ENCODE measurements at places on chromosomes 13 and 19.
A peak's percentile ranks its signal among the peaks of the same experiment; 100 is the strongest.

DNA sequence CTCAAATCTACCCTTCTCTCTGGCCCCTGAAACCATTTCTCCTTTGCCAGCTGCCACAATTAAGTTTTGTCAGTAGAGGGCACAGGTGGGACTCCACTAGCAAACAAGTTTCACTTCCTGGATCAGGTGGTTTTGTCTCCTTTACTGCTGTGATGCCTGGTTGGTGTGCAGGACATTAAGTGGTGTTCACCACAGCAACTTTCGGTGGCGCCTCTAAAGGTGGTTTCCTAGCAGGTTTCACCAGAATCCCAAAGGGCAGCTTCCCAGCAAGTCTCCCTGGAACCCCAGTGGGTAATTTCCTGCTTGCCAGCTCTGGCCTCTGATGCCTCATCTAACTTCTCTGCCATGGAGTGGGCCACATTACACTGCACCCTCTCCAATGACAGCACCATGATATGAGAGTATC lies 16.6 kb downstream of the MED4 start:
- no peak for DNase-seq

GRCh38 chr13:23325191-23325590 lies 108.3 kb downstream of the SACS start:
- DNase-seq, result no peak

DNA sequence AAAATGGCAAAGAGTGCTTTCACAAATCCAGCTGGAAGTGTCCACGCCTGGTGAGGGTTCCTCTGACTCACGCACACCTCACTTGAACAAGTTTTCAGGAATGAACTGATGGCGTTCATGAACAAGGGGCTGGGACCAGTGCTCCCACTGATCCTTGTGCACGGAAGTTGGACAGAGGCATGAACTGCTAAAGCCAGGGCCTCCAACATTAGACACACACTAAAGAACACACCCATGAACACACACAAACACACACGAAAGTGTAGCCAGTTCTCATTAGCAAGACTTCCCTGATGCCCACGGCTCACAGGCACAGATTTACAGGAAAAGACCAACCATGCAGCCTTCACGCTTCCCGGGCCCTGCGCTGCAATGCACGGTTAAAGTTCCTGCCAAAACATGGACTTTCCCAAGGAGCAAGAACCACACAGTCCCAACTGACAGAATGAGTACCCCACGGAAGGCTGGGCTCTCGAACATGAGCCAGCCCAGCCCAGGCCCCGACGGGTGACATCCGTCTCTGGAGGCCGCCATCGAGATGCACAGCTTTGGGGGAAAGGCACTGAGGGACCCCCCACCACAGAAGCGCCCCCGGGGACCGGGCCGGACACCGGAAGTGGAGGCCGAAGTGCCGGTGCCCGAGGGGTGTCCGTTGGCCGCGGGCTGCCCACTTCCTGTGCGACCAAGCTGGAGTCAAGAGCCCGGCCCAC lies 808 bp downstream of the DNMT1 start:
- DNase-seq, result no peak

GRCh38 chr19:17159466-17160393 lies 55.4 kb upstream of the USE1 start:
- no peak for DNase-seq

GRCh38 chr13:23450340-23451046 lies 17.0 kb upstream of the SACS start:
- no peak for DNase-seq

GRCh38 chr19:591099-591958 lies 1.6 kb downstream of the HCN2 start:
- DNase-seq, result no peak

- DNase-seq, result no peak
Measured at GRCh38 chr13:48320891-48321510, 17.4 kb downstream of the RB1 start.

DNA sequence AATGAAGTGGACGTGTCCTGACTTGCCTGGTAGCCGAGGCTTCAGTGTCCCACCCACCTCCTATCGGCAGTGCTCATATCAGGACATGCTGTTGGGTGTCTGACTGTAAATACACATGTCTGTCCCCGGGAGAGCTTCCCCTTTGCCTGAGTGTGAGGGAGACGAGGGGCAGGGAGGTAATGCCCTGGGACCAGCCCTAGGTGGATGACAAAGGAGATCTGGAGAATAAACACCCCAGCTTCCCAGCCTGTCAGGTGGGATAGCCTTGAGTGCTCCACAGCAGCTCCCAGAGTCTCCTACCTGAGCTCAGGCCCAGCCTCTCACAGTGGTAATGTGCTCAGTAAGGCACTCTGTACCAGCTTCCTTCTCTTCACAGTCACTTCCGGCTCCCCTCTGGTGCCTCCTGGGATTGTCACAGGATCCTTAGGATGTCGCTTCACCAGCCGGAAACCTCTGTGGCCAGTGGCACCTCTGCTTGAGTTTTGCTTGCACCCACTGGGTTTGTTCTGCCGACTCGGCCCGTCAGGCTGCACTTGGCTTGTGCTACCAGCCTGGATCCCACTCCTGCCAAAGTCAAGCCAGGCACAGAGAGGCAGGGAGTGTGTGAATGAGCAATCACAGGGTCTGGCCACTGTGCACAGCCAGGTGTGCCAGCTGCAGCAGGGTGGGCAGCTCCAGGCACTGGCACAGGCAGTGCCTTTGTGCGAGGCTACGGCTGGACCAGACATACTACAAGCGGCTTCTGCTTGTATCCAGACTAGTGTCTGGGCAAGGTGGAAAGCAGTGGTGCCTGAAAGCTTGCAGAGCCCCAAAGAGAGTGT lies 54.4 kb upstream of the RGCC start:
- no peak for DNase-seq

GRCh38 chr13:72651144-72651543 lies 76.3 kb downstream of the MZT1 start:
- DNase-seq, result no peak

- peak; percentile 32 for DNase-seq
Measured at GRCh38 chr19:19482809-19483596, 32.3 kb downstream of the TSSK6 start.

DNA sequence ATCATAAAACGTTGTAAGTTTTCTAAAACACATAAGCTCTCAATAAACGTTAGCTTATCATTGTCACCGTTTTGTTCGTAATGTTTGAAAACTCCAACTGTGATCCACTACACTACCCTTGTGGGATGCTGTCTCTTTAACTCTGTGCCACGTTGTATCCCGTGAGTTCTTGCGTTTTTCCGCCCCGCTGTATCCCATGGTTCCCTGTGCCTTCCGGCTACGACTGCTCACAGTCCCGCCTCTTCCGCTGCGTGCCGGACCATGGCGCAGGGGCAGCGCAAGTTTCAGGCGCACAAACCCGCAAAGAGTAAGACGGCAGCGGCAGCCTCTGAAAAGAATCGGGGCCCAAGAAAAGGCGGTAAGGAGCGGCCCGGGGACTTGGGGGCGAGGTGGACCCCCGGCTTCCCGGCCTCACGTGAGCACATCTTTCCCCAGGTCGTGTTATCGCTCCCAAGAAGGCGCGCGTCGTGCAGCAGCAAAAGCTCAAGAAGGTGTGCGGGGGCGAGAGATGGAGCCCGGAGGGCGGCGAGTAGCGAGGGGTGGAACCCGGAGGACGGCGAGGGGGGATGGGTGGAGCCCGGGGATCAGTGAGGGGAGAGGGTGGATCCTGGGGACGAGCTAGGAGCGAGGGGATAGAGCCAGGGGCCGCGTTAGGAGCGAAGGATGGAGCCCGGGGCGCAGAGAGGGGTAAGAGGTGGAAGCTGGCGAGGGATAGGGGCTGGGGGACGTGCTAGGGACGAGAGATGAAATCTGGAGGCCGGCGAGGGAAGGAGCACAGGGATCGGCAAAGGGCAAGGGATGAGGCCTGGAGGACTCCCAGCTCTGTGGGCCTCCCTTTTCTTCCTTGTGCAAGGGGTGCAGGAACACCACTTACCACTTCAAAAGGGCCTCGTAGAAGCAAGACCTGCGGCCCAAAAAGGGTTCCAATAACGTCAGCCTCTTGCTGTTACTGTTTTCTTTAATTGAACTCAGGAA lies at the start of gene C19orf53:
Gene C19orf53 (plus strand): TSS at position 240 of the 975 bp plus-strand sequence. CDS start 22 bp downstream, at position 262.
- DNase-seq, result peak; percentile 47

DNA sequence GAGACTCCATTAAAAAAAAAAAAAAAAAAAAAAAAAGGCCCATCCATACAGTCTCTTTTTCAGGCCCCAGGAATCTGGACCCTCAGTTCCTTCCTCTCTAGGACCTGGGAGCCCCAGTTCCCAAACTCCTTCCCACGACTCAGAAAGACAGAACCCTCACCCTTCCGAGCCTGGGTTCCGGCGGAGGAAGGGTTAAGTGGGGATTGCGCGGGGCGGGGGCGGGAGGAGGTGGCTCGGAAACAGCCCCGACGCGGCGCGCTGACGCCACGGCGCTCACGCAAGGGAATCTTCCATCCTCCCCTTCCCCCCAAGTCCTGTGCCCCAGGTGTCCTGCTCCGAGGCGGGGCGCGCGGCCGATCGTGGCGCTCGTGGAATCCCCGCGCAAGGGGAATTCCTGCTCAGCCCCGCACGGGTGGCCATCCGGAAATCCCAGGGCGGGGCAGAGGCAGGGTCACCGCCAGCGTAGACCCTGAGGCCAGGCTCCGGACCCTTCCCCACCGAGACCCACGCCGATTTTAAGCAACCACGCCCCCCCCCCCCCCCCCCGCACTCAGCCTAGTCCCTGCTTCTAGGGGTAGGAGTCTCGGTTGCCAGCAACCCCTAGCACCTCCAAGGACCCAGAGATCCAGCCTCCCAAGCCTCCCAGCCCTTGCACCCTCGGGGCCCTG lies 659 bp downstream of the NFKBID start:
- peak; percentile 54 for DNase-seq

DNA sequence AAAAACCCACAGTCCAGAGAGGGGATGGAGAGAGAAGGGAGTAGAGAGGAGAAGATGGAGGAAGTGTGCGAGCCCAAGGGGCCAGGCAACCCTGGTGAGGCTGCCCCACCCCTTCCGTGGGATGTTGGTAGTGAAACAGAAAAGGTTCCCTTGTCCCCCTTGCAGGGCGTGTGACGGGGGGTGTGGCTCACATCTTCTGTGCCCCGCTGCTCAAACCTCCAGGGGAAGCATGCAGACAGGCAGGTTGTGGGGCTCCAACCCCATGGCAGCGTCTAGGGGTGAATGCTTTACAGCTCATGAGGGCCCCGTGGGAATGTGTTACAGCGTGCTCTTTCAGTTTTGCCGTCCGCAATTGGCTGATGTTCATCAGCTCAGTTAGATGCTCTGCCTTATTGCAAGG lies 14.7 kb upstream of the EVI5L start:
- no peak for DNase-seq

DNA sequence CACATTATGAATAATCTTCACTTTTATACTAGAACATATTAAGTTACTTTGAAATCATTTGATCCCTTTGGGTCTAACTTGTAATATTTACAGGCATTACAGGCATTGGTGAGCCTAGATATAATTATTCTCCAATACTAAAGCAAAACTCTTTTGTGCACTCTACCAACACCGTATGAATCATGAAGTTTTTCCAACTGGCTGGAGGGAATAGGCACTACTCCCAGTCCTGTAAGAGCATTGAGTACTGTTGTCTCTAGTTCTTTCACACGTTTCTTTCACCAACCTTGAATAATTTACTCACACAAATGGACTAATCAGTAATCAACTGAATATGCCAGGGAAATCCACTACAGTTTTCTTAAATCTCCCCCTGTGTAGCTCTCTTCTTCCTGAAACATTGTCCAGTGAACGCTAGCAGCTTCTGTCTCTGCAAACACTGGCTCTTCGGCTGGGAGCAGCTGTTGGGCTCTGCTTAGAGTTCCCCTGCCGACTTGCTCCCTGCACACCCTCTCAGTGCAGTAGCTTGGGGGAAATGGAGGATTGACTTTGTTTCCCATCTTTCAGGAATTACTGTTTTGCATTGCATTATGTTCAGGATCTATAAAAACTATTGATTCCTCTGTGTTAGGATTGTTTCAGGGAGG lies 476.7 kb downstream of the RFC3 start:
- no peak for DNase-seq

DNA sequence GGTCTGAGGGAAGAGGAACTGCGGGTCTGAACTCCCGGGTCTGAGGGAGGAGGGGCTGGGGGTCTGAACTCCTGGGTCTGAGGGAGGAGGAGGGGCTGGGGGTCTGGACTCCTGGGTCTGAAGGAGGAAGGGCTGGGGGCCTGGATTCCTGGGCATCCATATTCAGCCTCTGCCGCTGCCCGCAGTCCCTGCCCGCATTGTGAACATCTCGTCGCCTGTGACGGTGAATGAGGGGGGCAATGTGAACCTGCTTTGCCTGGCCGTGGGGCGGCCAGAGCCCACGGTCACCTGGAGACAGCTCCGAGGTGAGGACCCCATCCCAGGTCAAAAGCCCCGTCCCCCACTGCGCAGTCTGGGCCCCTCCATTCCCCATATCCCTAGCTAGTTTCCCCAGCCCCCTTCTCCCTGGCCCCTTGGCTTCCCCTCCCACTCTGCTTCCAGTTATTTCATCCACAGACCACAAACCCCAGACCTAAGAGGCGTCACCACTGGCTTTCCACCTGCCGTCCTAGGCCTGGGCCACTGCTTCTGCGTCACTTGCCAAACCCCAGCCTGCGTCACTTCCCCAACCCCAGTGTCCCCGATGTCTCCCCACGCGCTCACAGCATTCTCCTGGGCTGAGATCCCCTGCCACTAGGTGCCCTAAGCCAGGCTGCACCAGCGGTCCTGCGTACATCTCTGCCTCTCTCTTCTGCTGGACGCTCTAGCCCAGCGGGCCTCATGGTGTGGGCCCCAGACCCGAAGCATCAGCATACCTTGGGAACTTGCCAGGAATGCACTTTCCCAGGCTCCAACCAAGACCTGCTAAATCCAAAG lies 13.9 kb downstream of the IGLON5 start:
- DNase-seq, result no peak

- DNase-seq, result no peak
Measured at GRCh38 chr13:41457589-41458186, 338 bp downstream of the RGCC start.

- DNase-seq, result peak; percentile 32
Measured at GRCh38 chr19:48469289-48469881, at the start of gene CYTH2. Gene CYTH2, plus strand, starts transcription at chr19:48469369. Its CDS starts 139 bp downstream, at chr19:48469508.

- DNase-seq, result no peak
Measured at GRCh38 chr19:1066251-1066747, 668 bp upstream of the ARHGAP45 start.

DNA sequence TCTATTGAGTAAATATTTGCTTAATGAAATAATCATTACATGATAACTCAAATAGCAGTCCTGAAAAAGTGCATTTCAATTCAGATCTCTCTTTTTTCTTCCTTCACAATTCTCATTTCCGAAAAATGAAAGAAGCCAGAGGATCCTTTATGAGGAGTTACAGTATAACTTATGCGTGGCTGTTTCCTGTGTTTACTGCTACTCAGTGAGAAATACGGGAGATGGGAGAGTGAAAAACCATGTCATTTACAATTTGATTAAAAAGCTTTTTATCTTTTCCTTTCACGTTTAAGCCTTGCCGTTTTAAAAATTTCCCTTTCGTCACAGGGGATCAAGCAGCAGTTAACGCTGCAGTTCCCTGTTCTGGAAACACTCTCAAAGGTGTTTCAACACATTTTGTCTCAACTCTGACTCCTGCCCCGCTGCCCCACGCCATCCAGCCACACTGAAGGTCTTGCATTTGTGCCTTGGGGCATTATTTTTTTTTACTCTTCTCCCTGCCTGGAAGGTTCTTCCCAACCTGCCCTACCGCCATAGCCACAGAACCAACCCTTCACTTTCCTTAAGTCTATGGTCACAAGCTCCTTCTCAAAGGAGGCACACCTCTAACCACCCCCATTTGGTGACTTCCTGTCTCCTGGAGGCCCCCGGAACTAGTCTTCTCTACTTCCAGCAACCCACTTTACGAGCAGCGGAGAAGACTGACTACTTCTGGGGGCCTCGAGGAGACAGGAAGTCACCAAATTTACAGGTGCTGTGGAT lies 17.0 kb downstream of the KL start:
- DNase-seq, result no peak

All from NCI-H2107 (cell line).